ENCODE measurements at places on chromosomes 11 and 22. TPM values are rescaled to one million over a fixed set of nuclear protein-coding genes. Genes with fewer than 3 reads are reported as not detected.

The MYOD1 gene
- total RNA-seq, result not detected

- DNase-seq, result no peak
Measured at GRCh38 chr11:119786431-119787073, 57.6 kb upstream of the NECTIN1 start.

DNA sequence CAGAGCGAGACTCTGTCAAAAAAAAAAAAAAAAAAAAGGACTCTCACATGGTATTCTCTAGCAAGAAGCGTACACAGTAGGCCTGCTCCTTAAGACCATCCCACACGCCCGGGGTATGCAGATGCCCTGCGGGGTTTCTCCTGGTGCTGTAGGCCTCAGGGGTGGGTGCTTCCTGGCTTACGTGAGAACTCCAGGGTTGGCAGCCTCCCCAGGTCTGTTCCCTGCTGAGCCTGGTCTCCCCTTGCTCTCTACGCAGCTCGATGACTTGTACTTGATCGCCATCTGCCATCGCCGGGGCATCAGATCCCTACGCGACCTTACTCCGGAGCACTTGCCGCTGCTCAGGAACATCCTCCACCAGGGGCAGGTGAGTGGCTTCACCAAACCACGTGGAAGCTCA is 12.4 kb upstream of the ST3GAL4 start:
- no peak for DNase-seq

GRCh38 chr11:88666364-88666763 is 328.8 kb upstream of the CTSC start:
- DNase-seq, result no peak

The UCP2 gene
- 104 TPM for total RNA-seq

The IGLL1 gene
- total RNA-seq, result not detected

DNA sequence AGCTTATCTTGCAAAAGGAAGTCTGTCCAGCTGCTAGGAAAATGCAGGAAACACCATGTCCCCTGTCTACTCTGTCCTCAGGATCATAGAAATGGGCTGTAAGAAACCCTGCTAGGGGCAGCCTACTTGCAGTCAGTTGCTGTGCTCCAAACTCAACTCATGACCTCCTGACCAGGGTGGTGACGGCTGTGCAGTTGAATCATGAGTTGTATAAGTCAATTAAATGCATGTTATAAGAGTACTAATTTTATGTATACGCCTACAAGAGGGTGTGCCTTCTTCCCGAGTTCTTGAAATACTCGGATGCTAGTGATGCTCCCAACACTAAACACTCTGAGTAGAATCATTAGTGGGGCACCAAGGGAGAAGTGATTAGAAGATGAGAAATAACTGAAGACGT is 776.4 kb downstream of the OPCML start:
- no peak for DNase-seq

DNA sequence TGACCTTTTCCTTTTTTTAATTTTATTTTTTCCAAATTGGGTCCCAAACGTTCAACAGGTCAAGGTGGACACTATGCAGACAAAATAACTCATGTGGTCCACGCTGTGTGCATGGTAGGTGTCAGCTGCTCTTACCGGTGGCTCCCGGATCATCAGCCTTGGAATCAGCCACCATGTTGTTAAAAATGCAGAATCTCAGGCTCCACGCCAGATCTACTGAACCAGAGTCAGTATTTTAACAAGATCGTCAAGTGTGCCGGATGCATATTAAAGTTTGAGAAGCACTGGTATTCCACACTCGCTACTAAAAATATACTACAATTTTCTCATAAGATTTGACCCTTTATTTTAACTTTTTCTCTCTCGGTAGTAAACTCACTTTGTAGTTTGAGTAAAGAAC is 553 bp upstream of the LDLRAD3 start:
- DNase-seq, result no peak

The ROBO4 gene
- not detected for total RNA-seq

- DNase-seq, result no peak
Measured at GRCh38 chr11:44824300-44824704, 97.5 kb downstream of the TSPAN18 start.

All from type B pancreatic cell (in vitro differentiated cells).